Caco-2 (cell line): ENCODE measurements at places on chromosomes 5 and 9. TPM values are rescaled to one million over a fixed set of nuclear protein-coding genes. Genes with fewer than 3 reads are reported as not detected.

- H3K36me3 ChIP-seq: peaks cover 2% of the 10 kb centered on the region; the same call in 1 of the 2 replicates
- H3K4me3 ChIP-seq: no peak overlapping the region
- DNase-seq: no peak
- H3K27me3 ChIP-seq: no peaks in the 10 kb centered on the region
Measured at GRCh38 chr9:112207451-112207850, 32.4 kb upstream of the SUSD1 start.

The UBE2QL1 gene
- total RNA-seq: not detected in 2 replicates

The KIF24 gene
- 3.9 and 4.4 TPM in 2 replicates for total RNA-seq

- no peaks in the 10 kb centered on the region for H3K27me3 ChIP-seq
- DNase-seq: no peak
- no peak overlapping the region for H3K27ac ChIP-seq
- H3K36me3 ChIP-seq: no peaks in the 10 kb centered on the region
- H3K4me1 ChIP-seq: no peaks in the 10 kb centered on the region
Measured at GRCh38 chr5:155575861-155576260, 562.3 kb downstream of the KIF4B start.

DNA sequence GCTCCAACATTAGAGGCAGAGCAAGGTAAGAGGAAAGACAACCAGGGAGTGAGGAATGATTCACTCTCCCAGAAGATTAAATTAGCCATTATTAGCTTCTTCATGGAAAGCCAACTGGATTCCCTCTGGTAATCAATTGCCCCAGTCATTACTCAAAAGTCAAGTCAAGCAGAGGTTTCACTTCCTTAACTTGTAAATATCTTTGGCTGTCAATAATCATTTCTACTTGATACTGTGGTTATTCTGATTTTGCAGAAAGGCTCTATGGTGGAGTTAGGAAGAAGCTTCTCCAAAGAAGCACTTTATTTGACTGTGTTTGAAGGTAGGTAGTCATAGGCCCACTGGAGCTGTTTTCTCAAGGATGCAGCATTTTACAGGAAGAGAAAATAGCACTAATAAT lies 78.0 kb downstream of the JAKMIP2 start:
- no peaks in the 10 kb centered on the region for H3K36me3 ChIP-seq
- H3K27me3 ChIP-seq: no peaks in the 10 kb centered on the region
- no peaks in the 10 kb centered on the region for H3K4me1 ChIP-seq
- no peak for DNase-seq
- H3K4me3 ChIP-seq: no peak overlapping the region

DNA sequence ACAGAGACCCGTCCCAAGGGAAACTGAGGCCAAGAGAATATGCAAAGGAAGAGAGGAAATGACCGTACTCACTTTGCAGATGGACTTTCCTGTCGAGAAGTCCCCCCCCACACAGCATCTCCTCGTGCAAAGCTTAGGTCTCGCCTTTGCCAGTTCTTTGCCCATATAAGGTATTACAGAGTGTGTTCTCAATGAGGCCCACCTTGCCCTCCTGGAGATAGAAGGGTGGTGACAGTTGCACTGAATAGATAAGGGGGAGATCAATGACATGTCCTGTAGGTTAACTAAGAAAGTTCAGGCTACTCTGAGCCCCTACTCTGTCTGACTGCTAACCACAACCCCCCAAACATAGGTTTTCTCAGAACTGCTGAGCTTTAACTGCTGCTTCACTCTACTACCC lies 68.2 kb upstream of the SPTLC1 start:
- H3K4me1 ChIP-seq: no peaks in the 10 kb centered on the region
- H3K27ac ChIP-seq: no peak overlapping the region
- H3K27me3 ChIP-seq: no peaks in the 10 kb centered on the region
- H3K4me3 ChIP-seq: no peak overlapping the region

DNA sequence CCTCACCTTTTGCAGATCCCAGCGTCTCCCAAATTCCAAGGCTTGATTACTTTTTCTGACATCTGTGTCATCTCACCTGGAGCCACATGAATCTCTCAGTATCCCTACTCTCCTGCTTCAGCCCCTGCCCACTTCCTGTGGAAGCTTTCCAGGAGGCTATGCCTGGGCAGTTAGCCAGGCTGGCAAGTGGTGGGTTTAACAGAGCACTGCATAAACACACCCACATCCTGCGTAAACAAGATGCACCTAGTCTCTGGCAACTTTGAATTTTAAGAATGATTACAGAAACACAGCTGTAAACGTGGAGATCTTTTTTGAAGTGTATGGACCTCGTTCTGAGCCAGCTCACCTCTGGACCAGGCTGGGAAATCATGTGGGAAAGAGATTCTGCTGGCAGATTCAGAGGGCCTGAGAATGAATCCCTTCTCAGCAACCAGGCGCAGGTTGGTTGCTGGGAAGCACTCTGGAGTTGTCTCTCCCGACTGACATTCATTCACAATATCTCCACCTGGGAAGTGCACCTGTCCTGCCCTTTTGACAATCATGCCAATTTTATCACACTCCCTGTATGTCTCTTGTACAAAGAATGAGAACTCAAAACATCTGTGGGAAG lies 55.7 kb upstream of the FANCC start:
- no peak for DNase-seq
- no peak overlapping the region for H3K27ac ChIP-seq
- no peak overlapping the region for H3K4me3 ChIP-seq
- H3K36me3 ChIP-seq: no peaks in the 10 kb centered on the region
- H3K4me1 ChIP-seq: no peaks in the 10 kb centered on the region

DNA sequence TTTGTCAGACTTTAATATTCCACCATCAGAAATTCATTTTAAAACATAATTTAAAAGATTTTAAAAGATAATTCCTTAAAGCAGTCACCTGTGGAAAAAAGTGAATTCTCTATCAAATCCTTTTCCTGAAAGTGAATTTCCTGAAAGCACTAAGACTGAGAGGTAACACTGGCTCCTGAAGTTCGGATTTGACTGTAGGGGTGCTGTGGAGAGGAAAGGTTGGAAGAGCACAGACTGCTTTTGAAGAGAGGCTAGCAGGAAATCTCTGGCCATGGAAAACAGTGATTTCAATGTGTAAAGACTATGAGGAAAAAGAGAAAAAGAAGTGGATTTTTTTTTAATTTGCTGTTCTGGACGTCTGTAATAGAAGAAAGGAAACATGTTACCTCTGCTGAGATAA lies 35.7 kb upstream of the TMEM161B start:
- no peak for DNase-seq
- no peaks in the 10 kb centered on the region for H3K27me3 ChIP-seq
- H3K4me3 ChIP-seq: no peak overlapping the region
- no peaks in the 10 kb centered on the region for H3K36me3 ChIP-seq
- H3K27ac ChIP-seq: no peak overlapping the region

The PSIP1 gene
- total RNA-seq: 43.7 and 54.1 TPM in 2 replicates

The ANKRA2 gene
- 9.2 and 10.2 TPM in 2 replicates for total RNA-seq

The ANKRD18B gene
- 2.2 and 3.9 TPM in 2 replicates for total RNA-seq

- no peaks in the 10 kb centered on the region for H3K4me1 ChIP-seq
- no peaks in the 10 kb centered on the region for H3K27me3 ChIP-seq
- no peak overlapping the region for H3K27ac ChIP-seq
- no peaks in the 10 kb centered on the region for H3K36me3 ChIP-seq
- H3K4me3 ChIP-seq: no peak overlapping the region
- no peak for DNase-seq
Measured at GRCh38 chr5:156393980-156394379, 67.0 kb downstream of the SGCD start.

The HTR1A gene
- not detected in 2 replicates for total RNA-seq

DNA sequence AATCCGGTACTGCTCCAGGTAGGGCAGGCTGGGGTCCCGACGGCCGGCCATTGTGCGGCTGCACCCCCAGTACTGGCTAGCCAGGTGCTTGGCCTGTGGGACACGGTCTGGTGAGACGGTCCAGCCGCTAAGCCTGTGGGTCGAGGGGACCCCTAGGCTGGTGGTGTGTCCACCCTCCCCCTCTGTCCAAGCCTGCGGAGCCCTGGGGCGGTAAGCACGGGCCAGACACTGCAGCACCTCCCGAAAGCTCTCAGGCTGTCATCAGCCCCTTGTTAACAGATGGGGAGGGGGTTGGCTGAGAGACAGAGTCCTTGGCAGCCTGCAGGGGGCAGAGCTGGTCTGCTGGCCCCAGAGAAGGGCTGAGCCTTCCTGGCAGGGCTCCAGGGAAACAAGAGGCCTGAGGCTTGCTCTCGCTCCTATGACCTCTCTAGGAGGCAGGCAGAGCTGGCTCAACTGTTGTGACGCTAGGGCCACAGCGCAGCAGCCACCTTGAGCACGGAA lies 11.8 kb upstream of the MRNIP start:
- peak; percentile 59 for DNase-seq
- H3K4me3 ChIP-seq: no peak overlapping the region
- no peaks in the 10 kb centered on the region for H3K27me3 ChIP-seq

DNA sequence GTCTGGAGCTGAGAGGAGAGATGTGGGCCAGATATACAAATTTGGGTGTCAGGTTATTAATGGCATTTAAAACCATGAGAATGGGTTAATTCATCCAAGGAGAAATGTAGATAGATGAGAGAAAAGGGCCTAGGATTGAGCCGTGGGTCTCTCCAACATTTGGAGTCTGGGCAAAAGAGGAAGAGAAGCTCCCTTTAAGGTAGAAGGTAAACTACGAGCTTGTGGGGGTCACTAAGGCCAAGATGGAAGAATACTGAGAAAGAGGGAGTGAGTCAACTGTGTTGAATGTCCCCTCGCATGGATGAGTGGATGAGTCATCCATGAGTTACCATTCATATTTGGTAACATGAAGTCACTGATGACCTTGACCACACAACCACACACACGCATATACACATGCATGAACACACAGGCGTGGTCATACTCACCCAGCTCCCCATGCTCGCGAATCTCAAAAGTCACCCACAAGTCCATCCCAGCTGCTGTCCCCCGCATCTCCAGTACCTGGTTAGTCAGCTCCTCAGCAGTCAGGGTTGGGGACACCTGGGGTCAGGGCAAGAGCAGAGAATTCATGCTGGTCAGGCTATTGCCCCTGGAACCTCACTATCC lies 6.8 kb upstream of the FCHSD1 start:
- no peaks in the 10 kb centered on the region for H3K27me3 ChIP-seq
- H3K4me1 ChIP-seq: no peaks in the 10 kb centered on the region
- H3K27ac ChIP-seq: no peak overlapping the region
- no peak for DNase-seq
- no peaks in the 10 kb centered on the region; the same call in 1 of the 2 replicates for H3K36me3 ChIP-seq

GRCh38 chr5:65061250-65061973 lies 292.7 kb downstream of the CWC27 start:
- DNase-seq: no peak
- H3K27me3 ChIP-seq: no peaks in the 10 kb centered on the region
- no peaks in the 10 kb centered on the region for H3K36me3 ChIP-seq
- no peak overlapping the region for H3K4me3 ChIP-seq

- H3K27me3 ChIP-seq: no peaks in the 10 kb centered on the region
- no peaks in the 10 kb centered on the region for H3K4me1 ChIP-seq
- no peaks in the 10 kb centered on the region for H3K36me3 ChIP-seq
- DNase-seq: peak; percentile 55
Measured at GRCh38 chr9:82606492-82607382, 456.2 kb downstream of the RASEF start.

GRCh38 chr5:154818471-154819116 lies 31.8 kb downstream of the FAXDC2 start:
- H3K27me3 ChIP-seq: no peaks in the 10 kb centered on the region
- H3K27ac ChIP-seq: no peak overlapping the region
- H3K4me3 ChIP-seq: no peak overlapping the region
- peaks cover 5% of the 10 kb centered on the region for H3K36me3 ChIP-seq
- H3K4me1 ChIP-seq: no peaks in the 10 kb centered on the region
